ENCODE measurements at places on chromosomes 12 and 14.

GRCh38 chr12:132314516-132315233 is 14.7 kb downstream of the GALNT9 start:
- no peak for DNase-seq

- no peak for DNase-seq
These were observed 344 bp downstream of the SPTLC2 start for GRCh38 chr14:77616133-77616453.

GRCh38 chr12:19166956-19167355 is 37.4 kb downstream of the PLEKHA5 start:
- DNase-seq: no peak

DNA sequence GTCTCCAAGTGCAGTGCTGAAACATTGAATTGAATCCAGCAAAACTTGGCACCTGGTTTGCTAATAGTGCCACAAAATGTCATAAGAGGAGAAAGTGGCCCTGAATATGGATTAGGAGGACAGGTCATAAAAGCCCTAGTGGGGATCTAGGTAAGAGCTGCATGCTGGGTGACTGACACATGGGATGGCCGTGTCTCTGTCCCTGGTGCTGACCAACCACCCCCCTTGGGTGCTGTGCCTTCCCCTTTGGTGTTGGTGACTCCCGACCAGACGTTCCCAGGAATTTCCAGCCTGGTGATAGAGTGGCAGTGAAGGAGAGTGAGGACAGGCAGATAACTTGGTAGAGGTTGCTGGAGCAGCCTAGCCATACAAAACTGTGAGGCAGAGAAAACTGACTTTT is 142.8 kb downstream of the VRK1 start:
- DNase-seq: no peak

- DNase-seq: no peak
These were observed 111.4 kb downstream of the ADCK1 start for GRCh38 chr14:77911356-77911755.

- peak; percentile 72 for DNase-seq
These were observed 8.2 kb upstream of the LGALS3 start for GRCh38 chr14:55120571-55121495.

DNA sequence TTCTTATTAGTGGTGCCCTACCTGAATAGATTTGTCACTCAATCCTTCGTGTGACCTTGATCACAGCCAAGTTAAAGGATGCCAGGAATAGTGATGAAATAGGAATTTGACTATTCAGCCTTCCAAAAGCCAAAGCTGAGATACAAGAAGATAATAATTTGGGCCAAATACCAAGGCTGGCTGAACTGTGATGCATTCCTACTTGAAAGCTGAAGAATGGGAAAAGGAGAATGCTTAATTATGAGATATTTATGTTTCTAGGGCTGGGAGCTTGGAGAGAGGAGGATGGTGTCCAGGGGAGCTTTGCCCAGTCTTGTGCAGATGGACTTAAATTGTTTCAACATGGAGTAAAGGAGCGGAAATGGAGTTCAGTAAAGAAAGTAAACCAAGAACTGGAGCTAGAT is 5.2 kb downstream of the RNASE7 start:
- no peak for DNase-seq

GRCh38 chr14:105881021-105881930 is 354.9 kb downstream of the TMEM121 start:
- DNase-seq: peak; percentile 48

DNA sequence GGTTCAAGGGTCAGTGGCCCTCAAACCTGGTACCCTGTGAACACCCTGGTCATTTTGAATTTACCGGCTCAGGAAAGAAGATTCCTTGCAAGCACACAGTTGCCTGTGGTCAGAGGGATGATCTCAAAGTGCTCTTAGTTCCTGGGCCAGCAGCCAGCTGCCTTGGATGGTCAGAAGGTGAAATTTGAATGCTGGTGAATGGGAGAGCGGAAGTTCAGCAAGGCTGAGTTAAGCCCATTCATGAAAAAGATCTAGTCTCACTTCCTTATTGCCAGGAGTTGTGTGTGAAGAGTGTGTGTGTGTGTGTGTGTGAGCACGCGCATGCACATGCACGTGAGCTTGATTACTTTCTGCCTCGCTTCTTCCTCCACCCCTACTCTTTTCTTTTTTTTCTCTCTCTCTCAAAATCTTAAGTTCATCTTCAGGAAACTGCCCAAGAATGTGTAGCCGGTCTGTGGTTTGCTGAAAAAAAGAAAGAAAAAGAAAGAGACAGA is 155.5 kb upstream of the CCND2 start:
- no peak for DNase-seq

- DNase-seq: no peak
These were observed 210.6 kb downstream of the PHLDA1 start for GRCh38 chr12:75820848-75821578.

GRCh38 chr14:73741876-73742519 is 27.8 kb upstream of the PNMA1 start:
- DNase-seq: peak; percentile 69

GRCh38 chr12:80598004-80598606 is 109.3 kb upstream of the MYF6 start:
- no peak for DNase-seq
